ENCODE measurements at places on chromosomes 6 and 20.

GRCh38 chr6:169571123-169571962 lies 130.5 kb downstream of the WDR27 start:
- H3K4me1 ChIP-seq, result no peaks in the 10 kb centered on the region
- H3K4me3 ChIP-seq, result no peak overlapping the region
- H3K36me3 ChIP-seq, result no peaks in the 10 kb centered on the region
- H3K27me3 ChIP-seq, result no peaks in the 10 kb centered on the region
- H3K27ac ChIP-seq, result no peak overlapping the region

DNA sequence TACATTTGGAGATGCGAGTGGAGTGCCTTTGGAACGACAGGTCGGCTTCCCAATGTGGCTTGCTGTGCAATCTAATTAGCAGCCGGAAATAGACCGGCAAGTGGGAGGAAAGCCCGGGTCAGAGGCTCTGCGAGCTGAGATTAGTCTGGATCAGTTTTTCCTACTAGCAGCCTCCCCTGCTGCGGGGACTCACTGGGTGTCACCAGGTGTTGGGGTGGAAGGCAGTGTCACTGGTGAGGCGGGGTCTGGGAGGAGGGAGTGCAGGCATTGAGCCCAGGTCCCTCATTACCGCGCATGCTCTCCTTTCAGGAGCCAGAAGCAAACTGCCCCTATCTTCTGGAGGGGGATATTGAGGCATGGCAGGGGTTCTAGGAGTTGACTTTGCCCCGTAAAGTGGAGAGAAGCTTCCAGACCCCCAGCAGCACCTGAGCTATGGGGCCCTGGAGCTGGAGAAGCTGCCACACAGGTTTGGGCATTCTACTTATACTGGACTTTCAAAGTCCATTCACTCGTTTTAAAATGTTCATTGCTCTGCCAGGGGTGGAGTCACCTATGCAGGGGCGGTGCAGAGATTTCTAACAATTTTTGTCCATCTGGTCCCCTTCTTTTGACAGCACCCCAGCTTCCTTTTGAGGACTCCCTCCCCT lies 11.0 kb downstream of the SULF2 start:
- H3K4me1 ChIP-seq, result no peaks in the 10 kb centered on the region
- no peak overlapping the region for H3K4me3 ChIP-seq
- no peak for DNase-seq
- H3K27me3 ChIP-seq, result no peaks in the 10 kb centered on the region
- no peaks in the 10 kb centered on the region for H3K36me3 ChIP-seq
- H3K27ac ChIP-seq, result no peak overlapping the region

- no peak overlapping the region for H3K4me3 ChIP-seq
- no peak overlapping the region for H3K27ac ChIP-seq
- no peak for DNase-seq
- no peaks in the 10 kb centered on the region for H3K36me3 ChIP-seq
These were observed 5.7 kb downstream of the SPEF1 start for GRCh38 chr20:3775457-3776108.

GRCh38 chr20:61529354-61529753 lies 277.3 kb downstream of the CDH4 start:
- H3K4me3 ChIP-seq, result no peak overlapping the region
- no peak overlapping the region for H3K27ac ChIP-seq
- H3K27me3 ChIP-seq, result no peaks in the 10 kb centered on the region
- H3K36me3 ChIP-seq, result no peaks in the 10 kb centered on the region

Data from tibial nerve (tissue), 4 donors.